LHCN-M2 (cell line): ENCODE measurements at places on chromosomes 7 and 10.

- DNase-seq = no peak
These were observed 52.6 kb downstream of the HABP2 start for GRCh38 chr10:113605268-113605978.

GRCh38 chr10:77504873-77505257 is 132.7 kb downstream of the KCNMA1 start:
- DNase-seq = peak; percentile 84

- no peak for DNase-seq
These were observed 6.7 kb downstream of the ATP6V1F start for GRCh38 chr7:128869138-128869943.

GRCh38 chr7:51680594-51681399 is 364.2 kb upstream of the COBL start:
- DNase-seq = no peak

DNA sequence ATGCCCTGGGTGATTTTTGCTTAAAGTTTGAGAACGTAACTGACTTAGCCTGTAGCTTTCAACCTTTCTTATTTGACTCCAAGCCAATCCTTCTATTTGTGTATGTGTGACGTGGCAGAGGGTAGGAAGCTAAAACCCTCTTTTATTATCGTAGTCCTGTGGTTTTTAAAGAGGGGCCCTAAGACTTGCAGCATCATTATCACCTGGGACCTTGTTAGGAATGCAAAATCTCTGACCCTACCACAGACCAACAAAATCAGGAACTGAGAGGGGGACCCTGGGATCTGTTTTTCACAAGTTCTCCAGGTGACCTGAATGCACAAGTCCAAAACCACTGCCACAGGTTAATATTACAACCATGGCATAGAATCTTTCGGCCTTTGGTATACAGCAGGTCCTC is 80.1 kb downstream of the OSBPL3 start:
- DNase-seq = no peak

GRCh38 chr10:104337985-104338735 is at the start of gene ITPRIP:
Gene ITPRIP, minus strand, starts transcription at chr10:104338465. Its CDS starts 22,414 bp downstream, at chr10:104316051.
- peak; percentile 84 for DNase-seq

GRCh38 chr10:129871966-129872365 is 92.1 kb downstream of the EBF3 start:
- no peak for DNase-seq

DNA sequence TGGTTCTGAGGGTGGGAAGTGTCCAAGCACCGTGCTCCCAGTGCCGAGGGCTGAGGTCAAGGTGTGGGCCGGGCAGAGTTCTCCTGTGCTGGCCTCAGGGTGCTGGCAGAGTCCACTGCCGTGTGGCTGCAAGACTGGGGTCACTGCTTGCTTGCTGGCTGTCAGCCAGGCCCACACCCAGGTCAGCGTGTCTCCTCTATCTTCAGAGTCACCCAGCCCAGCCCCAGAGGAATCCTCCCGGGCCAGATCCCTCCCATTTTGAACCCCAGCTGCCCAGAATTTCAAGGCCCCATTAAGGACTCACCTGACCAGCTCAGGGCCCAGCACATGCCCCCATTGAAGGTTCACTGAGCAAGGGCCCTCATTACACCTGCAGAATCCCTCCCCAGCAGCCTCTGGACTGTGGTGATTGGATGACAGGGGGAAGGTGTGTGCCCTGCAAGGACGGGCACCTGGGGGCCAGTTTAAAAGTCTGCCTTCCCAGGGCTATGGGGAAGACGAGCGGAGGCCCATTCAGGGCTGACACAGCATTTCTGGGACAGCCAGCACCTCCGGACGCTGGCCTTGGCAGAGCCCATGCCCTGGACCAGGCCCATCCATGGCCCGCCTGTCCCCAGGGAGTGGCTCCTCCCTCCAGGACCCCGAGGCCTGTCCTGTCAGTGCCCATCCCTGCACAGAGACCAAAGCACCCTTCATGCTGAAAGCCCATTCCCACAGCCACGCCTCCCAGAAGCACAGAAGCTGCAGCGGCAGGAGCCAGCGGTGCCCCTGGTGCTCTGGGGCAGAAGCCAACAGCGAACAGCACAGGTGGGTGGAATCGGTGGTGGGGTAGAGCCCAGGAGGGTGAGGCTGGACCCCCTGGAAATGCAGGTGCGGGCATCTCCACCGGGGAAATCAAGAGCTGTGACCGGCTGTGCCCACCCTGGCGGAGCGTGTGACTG is 45.1 kb upstream of the PPP2R2D start:
- no peak for DNase-seq

DNA sequence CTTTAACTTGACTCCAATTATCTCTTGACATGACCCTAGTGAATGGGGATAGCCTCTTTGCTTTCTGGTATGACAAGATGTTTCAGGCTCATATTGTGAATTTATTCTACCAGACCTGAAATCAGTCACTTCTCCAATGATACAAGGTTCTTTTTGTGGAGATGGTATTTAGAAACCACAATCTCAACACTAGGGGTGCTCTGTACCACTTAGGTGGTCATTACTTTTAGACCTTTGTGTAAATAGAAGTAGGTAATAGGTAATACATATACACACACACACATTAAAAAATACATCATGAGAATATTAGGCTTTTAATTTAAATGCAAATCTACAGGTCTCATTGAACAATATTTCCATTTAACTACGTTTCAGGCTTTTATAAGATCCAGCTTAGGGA is 199.0 kb upstream of the RHOBTB1 start:
- DNase-seq = no peak

DNA sequence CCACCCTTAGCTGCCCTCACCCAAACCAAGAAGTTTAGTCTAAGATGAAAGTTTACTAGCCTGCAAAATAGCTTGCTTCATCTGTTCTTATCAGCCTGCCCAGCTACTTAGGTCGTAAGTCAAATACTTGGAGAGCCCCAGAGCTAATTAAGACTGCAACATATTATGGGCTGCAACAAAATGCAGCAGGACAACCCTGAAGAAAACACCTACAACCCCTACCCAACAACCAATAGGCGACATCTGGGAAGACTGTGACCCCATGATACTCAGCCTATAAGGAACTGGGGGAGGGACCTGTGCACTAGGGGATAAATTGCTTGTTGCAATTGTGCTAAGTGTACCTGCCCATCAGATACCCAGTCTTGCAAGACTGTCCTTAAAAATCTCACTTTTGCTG is 64.1 kb downstream of the LYZL2 start:
- DNase-seq = no peak

- DNase-seq = peak; percentile 95
These were observed 66.7 kb upstream of the PODXL start for GRCh38 chr7:131623154-131623553.

DNA sequence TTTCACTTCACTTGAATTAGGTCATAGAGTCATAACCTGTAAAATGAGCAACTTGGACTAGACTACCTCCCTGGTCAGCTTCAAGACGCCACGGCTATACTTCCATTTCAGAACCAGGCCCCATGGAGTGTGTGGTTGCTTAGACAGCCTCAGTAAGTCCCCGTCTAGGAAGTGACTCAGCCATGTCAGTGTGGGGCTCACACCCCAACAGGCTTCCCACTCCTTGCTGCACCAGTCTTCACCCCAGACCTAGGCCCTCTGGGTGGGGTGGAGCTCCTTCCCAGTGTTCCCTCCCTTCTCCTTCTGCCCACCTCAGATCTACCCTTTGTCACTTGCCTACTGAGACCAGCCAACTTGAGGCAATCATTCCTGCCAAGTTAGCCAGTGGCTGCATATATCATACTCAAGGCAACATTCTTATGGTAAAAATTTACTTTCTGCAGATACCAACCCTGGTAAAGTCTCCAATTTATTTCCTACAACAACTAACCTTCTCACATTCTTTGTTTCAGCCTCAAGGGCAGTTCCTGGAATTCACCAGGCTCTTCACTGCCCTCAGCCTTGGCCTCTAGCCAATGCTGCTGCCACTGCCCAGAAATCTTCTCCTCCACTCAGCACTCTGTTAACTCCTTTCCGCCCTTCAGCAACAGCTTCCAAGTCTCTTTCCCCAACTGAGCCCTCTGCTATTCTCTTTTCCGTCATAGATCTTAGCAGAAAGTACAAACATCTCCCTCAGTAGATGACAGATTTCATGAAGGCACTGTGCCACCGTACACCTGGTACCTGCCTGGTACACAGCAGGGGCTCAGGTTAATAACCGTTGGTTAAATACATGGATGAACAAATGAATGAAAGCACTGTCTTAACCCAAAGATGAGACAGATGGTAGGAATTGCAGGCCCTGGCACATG is 31.3 kb upstream of the ZNRF2 start:
- DNase-seq = peak; percentile 69

GRCh38 chr10:2893158-2893845 is 174.0 kb upstream of the PFKP start:
- DNase-seq = peak; percentile 3

DNA sequence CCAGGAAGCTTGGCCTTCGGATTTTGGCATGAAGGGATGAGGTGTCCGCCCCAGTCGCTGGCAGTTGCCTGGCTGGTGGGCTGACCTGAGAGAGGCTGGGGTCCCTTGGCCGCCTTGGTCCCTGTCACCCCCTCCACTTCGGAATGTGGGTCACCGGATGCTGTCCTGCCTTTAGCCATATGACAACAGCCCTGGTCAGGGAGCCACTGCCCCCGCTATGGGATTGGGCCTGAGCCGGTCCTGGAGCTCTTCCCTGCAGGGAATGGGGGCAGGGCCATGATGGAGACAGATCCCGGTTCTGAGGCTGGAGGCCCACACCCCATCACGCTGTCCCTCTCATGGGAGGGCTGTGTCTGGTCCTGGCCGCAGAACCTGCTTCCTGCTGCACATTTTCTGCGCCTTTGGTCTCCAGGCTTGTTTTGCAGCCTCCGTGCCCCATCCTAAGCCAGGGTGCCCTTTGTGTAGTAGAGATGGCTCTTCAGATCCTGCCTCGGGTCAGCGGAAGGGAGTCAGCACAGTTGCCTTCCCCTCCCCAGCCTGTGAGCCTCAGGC is 22.6 kb downstream of the PFKFB3 start:
- no peak for DNase-seq

DNA sequence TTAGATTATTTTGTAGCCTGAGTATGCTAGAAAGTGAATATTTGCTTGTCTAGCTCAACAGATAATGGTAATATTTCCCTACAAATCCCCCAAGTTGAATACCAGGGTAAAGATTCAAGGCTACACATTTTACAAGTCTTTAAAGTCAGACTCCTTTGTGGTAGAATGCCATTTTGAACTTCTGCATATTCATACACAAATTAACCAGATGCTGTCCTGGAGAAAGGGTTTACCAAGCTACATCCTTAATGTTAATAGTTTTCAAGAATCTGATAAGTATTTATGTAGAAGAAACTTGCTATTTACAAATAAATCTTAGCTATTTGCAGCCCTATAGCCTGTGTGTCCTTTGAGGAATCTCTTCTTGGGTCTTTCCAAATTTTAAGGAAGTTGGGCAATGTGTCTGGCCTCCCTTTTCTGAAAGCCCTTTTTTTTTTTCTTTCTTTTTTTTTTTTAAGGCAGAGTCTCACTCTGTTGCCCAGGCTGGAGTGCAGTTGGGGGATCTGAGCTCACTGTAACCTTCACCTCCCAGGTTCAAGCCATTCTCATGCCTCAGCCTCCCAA is 82.6 kb downstream of the CPEB3 start:
- no peak for DNase-seq

DNA sequence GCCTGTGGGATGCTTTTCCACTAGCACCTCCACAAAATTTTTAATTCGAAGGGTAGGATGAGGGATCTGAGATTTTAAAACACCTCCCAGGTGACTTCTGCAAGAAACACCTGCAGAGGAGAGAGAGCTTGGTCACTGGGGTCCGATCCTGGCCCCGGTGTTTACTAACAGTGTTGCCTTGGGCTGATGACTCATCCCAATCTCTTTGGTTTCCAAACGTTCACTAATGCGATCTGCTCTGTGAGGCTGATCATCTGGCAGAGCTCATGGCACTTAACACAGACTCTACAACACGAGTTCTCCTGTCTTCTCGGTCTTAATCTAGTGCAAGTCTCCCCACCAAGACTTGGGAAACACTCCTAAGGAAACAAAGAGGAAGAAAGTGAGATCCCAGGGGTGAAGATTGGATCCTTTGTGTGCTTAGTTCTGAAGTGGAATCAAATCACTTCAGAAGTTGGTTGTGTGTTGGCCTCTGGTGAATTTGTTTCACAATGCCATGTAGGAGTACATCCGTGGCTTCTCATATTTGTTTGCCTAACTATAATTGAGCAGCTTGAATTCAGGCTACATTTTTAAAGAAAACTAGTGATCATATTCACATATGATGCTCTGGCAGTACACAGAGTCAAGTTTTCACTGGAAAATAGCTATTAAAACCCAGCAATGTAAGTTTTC is 407.9 kb downstream of the NRG3 start:
- DNase-seq = no peak

- no peak for DNase-seq
These were observed 392.3 kb downstream of the SUGCT start for GRCh38 chr7:40526951-40527715.

- DNase-seq = no peak
These were observed 57.9 kb upstream of the INPP5A start for GRCh38 chr10:132479603-132480221.

GRCh38 chr7:151173386-151174245 is 6.1 kb upstream of the GBX1 start:
- DNase-seq = no peak

GRCh38 chr10:120514959-120515358 is 57.9 kb downstream of the PLPP4 start:
- DNase-seq = no peak

GRCh38 chr10:13743963-13744362 is 157.2 kb downstream of the PRPF18 start:
- no peak for DNase-seq

GRCh38 chr7:18570890-18571478 is 75.4 kb downstream of the HDAC9 start:
- DNase-seq = peak; percentile 68

- no peak for DNase-seq
These were observed 18.7 kb downstream of the COL17A1 start for GRCh38 chr10:104066945-104067344.

GRCh38 chr7:96349572-96349971 is 27.7 kb upstream of the SLC25A13 start:
- DNase-seq = peak; percentile 12

DNA sequence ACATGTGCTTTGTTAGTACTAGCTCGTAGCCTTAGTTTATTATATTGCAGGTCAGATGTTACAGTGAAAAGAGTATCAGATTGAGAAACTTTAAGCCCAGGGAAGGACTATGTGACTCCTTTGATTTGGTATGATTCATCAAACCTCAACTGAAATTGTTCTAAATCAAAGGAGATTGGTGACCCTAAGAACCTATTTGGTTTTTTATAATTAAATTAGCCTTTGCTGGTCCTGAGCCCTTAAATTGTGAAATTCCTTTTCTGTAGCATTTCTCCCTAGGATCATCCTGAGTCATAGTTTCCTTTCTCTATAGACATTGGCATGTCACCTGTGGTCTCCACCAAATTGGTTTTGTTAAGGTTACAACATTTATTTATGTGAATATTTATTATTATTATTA is 89.7 kb downstream of the POLR1F start:
- peak; percentile 93 for DNase-seq
